CD4-positive, alpha-beta T cell treated with Interleukin-17A for 4 hours (primary cell): ENCODE measurements at places on chromosomes 16 and 17.

GRCh38 chr16:27452569-27453493 lies 50.9 kb downstream of the IL21R start:
- no peak for DNase-seq

GRCh38 chr16:85187002-85187401 lies 74.7 kb upstream of the CIBAR2 start:
- no peak for DNase-seq

GRCh38 chr16:59385959-59386358 lies 651.8 kb upstream of the GOT2 start:
- no peak for DNase-seq

DNA sequence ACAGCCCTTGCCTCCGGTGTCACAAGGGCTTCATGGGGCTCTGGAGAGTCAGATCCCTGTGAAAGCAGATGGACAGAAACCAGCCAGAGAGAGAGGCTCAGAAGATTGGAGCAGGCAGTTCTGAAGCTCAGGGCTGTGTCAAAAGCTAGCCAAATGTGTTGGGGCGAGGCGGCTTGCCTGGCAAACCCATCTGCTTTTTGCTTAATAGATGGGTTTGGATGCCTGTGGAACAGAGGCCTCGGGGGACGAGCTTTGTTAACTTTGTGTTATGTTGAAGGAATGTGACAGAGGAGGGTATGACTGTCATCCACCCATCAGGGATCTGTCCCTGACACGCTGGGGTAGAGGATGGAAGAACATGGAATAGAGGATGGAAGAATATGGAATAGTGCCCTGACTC lies 21.0 kb upstream of the SLC12A3 start:
- no peak for DNase-seq

GRCh38 chr16:88770461-88771293 lies 14.3 kb downstream of the PIEZO1 start:
- peak; percentile 55 for DNase-seq

DNA sequence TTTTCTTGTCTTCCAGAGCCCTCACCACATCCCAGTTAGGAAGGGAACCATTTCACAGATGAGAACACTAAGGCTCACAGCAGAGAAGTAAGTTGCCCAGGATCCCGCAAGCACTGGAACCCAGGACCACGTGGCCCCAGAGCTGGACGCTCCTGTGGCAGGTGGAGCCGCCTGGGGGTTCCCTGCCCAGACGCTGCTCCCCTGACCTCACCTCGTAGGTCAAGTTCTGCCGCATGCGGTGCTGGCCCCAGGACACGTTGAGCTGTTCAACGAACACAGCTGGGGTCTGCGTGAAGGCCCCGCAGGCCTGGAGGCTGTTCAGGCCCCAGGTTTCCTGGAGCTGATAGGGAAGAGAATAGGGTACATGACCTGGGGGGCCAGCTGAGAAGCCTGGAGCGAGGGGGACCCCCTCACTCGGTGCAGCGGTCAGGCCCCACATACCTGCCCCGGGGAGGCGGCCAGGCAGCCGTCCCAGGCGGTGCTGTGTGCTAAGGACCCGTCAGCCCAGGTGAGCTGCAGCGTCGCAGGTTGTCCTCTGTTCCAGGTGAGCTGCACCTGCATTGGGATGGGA lies 54.1 kb downstream of the RMI2 start:
- DNase-seq: no peak

DNA sequence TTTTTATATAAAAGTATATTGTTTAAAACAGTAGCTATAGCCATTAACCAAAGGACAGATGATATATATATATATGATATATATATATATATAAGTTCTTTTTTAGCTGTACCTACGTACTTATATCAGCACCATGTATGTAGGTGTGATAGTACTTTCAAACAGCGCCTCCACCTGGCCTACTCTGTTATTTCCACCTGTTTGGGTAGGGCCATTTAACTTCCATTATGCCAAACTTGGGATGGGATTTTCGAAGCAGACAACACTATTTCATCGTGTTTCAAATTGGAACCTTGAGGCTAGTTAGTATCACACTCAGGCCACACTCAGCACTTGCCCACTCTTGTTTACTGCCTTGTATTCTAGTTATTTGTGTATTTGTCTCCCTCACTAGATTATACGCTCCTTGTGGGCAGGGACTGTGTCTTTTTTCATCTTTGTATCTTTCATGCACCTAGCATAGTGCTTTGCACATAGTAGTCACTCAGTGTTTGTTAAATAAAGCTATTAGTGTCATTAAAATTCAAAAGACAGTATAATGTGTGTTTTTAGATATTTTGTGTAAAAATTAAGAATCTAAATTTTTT lies 11.8 kb upstream of the CLTC start:
- DNase-seq: peak; percentile 32

DNA sequence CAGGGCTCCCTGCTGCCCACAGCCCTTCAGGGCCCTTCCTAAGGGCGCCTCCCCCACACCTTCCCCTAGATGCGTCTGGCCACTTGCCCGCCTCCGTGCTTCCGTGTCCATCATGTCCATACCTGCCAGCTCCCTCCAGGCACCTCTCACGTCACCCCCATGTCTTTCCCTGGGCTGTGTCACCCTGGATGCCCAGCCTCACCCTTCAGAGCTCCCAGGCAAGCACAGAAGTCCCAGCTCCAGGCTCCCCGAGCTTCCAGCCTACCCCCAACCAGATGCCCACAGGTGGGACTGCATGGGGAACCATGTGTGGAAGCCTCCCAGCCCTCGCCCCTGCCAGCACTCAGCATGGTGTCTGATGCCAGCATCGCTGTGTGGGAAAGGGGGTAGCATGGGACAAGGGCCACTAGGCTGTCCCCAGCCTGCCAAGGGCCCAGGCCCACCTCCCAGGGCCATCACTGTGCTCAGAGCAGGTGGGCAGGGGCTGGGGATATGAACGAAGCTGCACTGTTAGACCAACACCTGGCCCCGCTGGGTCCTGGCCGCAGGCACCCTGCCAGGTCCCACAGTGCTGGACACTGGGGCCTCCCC lies 1.9 kb upstream of the AXIN1 start:
- no peak for DNase-seq

GRCh38 chr17:41894791-41895331 lies 23.9 kb downstream of the ACLY start:
- no peak for DNase-seq

GRCh38 chr17:51971121-51971520 lies 187.4 kb downstream of the CA10 start:
- DNase-seq: no peak

DNA sequence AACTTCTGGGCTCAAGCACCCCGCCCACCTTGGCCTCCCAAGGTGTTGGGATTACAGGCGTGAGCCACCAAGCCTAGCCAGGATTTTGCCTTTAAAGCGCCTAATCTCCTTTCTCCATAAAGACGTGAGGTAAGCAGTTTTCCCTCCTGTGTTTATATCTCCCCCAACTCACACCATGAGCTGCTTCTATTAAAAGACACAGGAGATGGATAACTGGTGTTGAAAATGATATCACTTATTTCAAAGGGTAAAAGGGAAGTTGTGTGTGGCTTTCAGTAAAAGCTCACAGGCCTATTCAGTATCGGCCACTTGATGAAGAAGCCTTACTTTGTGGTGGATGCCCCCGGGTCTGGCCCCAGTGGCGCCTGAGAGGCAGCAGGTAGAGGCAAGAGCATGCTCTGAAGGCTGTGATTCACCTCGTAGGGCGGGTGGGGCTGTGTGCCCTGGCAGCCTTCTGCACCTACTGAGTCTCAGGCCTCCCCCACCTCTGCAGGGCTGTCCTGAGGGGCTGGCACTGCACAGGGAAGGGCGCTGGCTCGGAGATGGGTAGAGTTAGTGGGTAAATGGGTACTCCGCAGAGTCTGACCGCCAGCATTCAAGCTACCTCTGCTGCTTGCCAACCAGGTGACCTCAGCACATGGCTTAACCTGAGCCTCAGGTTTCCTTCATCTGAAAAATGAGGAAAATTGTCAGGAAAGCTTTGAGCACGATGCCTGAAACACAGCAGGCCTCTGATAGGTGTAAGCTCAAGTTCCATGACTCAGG lies 146.8 kb downstream of the CLEC16A start:
- DNase-seq: no peak

GRCh38 chr17:74798239-74798707 lies 22.1 kb upstream of the NAT9 start:
- DNase-seq: no peak

DNA sequence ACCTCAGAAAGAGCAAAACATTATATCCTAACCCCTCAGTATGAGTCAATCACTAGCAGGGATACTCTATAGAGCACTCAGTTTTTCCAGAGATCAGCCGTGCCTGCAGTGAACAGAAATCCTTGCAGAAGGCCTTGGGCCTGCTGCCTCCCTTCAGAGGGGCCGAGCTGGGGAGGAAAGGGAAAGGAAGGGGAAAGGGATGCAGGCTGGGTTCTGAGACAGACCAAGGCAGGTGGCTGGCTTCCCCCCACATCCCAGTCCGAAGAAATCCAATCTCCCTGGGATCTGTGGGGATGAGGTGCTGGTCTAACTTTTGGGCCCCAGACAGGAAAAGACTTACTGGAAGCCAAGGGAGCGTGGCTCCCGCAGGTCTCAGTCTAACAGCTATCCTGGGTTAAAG lies 25.3 kb downstream of the SRL start:
- no peak for DNase-seq

DNA sequence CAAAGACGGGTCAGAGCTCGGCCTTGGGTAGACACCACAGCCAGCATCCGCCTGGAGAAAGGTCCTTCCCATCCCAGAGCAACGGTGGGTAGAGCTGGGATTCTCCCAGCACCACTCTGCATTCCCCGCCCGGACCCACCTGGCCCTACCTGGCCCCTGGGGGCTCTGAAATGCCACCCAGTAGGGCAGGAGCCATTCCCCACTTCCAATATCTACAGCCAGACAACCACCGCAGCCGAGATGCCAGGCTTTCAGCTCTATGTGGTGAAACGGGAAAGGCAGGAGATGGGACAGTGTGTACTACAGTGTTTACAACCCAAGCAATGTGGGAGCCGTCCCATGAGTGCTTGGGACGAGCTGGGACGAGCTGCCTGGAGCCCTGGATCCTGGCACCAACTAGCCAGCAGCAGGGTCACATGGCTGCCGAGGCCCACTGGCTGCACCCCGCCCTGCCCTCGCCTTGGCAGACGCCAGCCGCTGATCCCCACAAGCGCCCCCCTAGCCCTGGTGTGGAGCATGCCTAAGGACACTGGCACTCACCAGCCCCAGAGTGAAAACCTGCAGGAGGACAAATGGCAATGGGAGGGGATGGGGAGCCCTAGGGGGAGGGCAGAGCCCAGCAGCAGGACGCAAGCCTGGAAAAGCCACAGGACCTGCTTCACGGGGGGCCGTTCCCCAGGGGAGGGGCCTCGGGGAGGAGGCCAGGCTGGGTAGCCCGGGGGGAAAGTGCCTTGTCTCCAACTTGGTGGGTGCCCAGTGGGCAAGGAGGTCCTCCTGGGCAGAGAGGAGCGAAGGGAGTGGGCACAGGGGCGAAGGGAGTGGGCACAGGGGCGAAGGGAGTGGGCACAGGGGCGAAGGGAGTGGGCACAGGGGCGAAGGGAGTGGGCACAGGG lies 13.5 kb downstream of the TMC6 start:
- peak; percentile 2 for DNase-seq

- no peak for DNase-seq
Observed at GRCh38 chr17:40350689-40351358, 13.7 kb downstream of the GJD3 start.

- DNase-seq: no peak
Observed at GRCh38 chr16:86347090-86347489, 163.2 kb upstream of the FOXF1 start.

- no peak for DNase-seq
Observed at GRCh38 chr17:57370619-57371018, 114.3 kb downstream of the MSI2 start.

- peak; percentile 18 for DNase-seq
Observed at GRCh38 chr16:85800321-85800669, 800 bp downstream of the COX4I1 start.

- DNase-seq: no peak
Observed at GRCh38 chr17:6677158-6677831, 25.7 kb downstream of the C17orf100 start.

DNA sequence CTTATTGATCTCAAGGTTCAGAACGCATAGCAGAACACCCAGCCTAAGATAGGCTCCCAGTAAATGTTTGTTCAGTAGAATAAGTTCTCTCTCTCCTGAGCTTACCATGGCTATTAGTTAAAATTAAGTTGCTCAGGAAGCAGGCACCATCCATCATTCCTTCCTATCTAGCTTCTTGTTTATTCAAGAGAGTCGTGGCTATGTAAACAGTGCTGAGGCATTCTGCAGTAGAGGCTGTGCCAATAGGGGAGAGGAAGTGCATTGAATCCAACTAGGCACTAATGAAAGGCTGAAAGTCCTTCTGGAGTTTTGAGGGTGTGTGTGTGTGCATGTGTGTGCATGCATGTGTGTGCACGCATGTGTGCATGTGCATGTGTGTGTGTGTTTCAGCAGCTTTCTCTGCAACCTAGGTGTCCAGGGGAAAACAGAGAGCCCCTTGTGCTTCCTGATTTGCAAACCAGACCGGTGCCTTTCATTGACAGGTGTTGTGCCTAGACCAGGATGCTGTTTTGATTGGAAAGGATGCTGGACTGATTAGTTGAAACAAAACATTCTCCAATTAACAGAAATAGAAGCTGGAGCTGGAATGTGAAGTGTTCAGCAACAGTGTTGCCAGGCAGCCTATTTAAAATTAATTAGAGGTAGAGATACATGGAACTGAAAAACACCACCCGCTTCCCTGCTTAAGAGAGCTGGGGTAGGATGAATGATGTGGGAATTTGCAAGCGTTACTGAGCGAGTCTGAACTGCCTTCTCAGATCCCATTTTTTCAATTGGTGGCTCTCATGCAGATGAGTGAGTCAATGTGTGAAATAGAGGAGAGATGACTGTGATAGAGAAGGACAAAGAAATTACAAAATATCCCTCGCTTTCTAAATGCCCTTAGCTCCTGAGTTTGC lies 103.3 kb upstream of the CLEC3A start:
- no peak for DNase-seq

DNA sequence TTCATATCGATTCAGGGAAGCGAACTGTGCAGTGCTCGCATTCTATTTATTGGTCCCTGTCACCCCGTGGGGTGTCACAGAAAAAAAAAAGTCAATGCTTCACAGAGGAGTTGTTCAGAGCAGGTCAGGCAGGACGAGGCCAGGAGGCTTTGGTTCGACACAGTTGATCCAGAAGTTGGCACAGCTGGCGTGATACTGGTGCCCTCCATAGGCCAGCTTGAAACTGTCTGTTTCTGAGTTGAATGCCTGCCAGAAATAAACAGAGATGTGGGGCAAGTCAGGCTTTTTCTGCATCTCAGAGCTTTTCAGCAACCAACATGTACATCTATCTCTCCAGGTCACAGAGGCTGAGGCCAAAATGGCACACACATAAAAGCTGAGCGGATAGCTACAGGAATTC lies 29.1 kb downstream of the DUSP14 start:
- DNase-seq: no peak
